Activated CD4-positive, alpha-beta T cell treated with anti-CD3 and anti-CD28 coated beads for 1 hour (primary cell): ENCODE measurements at places on chromosomes 3 and 15.

DNA sequence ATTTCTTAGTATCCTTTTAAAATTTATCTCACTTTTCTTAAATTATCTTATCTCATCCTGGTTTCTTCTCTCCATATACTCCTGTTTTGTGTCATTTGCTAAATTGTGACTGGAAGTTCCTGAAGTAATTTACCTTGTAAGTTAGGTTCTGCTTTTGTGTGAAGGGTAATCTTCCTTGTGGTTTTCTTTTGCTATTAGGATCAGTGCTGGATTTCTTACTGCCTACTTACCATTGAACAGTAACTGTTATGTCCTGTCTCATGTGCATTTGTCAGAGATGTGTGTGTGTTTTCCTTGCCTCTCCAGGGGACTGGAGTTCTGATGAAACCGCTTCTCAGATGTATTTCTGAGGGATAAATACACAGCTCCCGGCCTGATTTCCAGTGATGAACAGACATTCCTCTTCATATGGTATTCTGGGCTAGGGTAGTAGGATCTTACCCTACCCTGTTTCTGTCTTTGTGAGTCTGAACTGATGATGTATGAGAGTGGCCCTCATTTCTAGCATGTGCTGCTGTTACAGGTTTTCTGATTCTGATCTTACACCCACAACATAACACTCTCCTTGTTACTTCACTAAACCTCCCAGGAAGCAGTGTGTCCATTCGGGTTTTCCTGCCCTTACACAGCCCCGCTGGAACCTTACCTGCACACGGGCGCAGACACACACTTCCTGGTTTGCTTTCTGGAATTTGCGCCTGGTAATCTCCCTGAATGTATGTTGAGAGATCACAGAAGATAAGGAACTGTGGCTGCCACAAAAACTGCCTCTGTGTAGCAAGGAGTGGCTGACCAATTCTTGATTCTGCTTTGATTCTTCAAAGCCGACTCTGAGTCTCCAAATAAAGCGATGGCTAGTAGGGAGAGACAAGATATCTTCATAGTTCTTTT, 14.7 kb downstream of the PAK2 start:
- no peak for DNase-seq

DNA sequence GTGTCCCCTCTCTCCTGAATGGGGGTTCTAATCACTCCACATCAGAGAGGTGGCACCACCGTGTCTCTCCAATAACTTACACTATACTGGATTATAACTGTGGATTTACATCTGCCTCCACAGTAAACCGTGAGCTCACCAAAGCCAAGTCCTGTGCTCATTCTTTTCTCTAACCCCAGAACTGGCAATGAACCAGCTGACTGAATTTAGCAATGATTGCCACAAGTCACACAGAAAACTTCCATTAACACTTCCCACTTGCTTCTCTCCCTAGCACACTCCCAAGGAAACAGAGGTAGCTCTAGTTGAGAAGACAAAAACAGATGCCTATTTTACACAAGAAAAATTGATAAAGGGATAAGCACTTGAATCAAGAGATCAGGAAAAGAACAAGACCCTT, 361.3 kb downstream of the ULK4 start:
- no peak for DNase-seq

DNA sequence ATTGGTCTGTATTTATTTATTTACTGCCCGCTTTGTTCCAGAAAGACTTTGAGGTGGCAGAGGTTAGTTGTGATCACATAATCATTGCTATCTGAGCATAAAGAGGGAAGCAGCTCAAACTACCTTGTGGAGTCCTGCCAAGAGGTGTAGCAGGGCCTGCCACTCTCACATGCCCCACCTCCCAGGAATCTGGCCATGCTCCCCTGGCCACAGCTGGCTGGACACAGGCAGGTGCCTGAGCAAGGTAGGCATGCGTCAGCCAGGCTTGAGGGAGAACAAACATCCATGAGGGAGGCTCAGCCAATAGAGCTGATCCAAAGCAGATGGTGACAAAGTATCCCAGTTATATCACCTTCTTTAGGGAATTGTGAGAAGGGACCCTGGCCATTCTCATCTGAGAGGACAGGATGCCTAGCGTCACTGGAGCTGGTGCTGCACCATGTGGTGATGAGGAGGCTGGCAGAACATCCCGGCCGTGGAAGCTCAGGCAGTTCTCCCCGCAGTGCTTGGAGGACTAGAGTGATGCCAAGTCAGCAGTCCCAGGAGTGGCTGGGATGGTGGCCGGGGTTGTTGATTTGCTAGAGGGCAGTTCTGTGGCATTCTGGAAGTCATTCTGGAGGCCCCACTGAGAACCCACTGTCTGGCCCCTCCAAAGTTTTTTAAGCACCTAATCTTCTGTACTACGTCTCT, 6.8 kb upstream of the POLG start:
- no peak for DNase-seq

GRCh38 chr3:125594581-125595011, 701 bp downstream of the OSBPL11 start:
- no peak for DNase-seq

GRCh38 chr3:13087320-13087990, 14.2 kb upstream of the IQSEC1 start:
- no peak for DNase-seq

GRCh38 chr15:88701561-88702095, 62.8 kb downstream of the ISG20 start:
- DNase-seq, result no peak

- DNase-seq, result no peak
These were observed 235.5 kb downstream of the OPA1 start for GRCh38 chr3:193828477-193828876.

DNA sequence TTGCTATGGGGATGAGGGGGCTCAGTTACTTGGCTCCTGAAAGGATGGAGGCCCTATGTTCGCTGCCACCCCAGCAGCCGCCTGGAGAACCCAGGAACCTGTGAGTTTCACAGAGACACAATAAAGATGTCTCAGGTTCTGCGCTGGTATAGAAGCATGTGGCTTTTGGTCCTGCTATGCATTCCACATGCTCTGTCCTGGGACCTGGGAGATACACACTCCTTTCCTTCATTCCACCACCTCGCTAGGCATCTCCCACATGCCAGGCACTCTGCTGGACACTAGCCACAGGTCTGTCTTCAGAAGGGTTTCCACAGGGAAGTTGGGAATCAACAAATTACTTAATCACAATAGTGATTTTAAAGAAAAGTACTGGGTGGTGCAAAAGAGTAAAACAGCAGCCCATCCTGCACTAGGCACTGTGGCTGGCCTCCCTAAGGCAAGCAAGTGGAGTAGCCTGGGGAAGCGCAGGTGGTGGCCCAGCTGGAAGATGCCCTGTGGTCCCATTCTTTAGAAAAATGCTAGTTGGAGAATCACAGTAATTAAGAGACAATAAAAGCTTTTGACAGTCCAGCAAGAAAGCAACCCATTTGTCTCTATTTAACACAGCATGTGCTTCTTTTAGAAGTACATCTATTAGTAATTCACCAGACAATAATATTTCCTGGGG, 408.9 kb upstream of the WNT5A start:
- no peak for DNase-seq

DNA sequence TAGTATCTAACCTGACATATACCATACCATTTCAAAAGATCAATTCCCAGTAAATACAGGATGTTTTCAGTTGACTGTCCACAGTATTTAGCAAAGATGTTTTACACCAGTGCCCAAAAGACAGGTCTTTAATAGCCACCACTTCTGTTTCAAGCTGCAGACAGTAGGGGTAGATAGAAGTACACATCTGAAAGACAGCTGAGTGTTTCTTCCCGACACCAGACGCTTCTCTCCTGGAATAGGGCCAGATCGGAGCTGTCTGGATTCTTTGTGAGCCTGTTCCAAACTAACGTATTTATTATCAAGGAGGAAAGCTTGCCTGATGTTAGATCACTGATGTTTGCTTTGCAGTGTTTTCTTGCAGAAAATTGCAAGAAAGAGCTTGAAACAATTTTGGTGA, 136.1 kb upstream of the RBMS3 start:
- DNase-seq, result no peak

DNA sequence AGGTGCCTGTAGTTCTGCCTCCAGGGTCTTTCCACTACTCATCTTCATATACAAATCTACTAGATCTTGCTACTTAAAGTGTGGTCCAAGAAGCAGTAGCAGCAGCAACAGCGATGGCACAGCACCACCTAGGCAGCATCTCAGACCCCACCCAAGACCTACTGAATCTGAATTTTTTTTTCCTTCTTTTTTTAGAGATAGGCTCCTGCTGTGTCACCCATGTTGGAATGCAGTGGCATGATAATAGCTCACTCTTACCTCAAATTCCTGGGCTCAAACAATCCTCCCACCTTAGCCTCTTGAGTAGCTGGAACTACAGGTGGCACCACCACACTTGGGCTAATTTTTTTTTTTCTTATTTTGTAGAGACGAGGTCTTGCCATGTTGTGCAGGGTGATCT, 346.7 kb upstream of the TGFBR2 start:
- DNase-seq, result no peak

DNA sequence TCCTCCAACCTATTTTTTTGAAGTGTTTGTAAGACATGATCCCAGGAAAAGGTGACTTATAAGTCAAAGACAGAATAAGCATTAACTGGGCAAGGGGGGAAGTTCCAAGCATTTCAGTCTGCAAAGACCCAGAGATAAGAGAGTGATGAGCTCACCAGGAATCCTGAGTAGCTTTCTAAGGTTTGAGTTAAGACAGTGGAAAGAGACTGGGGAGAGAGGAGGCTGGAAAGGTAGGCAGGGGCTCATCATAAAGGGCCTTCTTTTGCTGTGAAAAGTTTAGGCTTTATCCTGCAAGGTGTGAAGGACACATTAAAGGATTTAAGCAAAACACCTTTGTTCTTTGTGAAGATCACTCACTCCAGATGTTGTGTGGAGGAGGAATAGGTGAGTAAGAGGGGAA, 438.8 kb downstream of the CHL1 start:
- no peak for DNase-seq

- no peak for DNase-seq
These were observed 135.6 kb upstream of the WNT5A start for GRCh38 chr3:55622733-55623132.

DNA sequence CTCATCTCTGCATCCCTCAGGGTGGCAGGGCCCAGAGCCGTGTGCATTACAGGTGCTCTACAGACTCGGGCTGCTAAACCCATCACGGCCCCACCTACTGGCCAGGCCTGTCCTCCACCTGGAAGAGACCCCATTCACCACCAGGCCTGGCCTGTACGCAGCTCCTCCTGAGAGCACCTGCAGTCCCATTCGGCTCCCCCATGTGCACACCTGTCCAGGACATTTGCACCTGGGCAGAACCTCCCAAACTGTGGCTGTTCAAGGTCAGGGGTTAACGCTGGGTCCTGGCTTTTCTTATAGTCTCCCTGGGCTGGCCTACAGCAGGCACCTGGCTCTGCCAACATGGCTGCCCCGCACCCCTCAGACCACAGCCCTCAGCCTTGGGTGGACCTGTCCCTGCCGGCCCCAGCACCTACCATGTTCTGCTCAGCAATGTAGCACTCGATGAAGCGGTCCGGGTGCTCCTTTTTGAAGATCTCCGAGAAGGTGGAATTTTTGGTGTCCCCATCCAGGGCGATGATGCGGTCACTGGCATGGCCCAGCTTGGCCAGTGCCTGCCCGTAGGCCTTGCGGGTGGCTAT, 25.7 kb downstream of the TKT start:
- DNase-seq, result no peak
